Kasumi-1 (cell line): ENCODE measurements at places on chromosomes 12 and 14.

- DNase-seq = no peak
Measured at GRCh38 chr12:6987956-6988553, 17.3 kb downstream of the EMG1 start.

DNA sequence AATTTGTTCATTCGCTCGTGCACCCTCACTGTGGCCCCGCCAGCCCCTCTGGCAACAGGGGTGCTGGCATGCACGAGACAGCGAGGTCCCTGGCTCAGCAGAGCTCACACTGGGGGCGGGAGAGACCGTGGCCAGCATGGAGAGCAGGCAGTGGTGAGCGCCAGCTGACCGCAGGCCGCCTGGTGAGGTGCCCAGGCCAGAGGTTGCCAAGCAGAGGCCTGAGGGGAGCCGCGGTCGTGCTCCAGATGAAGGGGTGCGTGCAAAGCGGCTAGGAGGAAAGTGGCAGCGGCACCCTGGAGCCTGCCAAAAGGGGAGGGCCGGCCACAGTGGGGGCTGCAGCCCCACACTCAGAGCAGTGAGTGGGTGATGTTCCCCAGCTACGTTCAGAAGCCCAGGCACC lies 56.1 kb downstream of the CDC42BPB start:
- no peak for DNase-seq

- DNase-seq = no peak
Measured at GRCh38 chr14:102537981-102538601, 28.5 kb upstream of the ANKRD9 start.

DNA sequence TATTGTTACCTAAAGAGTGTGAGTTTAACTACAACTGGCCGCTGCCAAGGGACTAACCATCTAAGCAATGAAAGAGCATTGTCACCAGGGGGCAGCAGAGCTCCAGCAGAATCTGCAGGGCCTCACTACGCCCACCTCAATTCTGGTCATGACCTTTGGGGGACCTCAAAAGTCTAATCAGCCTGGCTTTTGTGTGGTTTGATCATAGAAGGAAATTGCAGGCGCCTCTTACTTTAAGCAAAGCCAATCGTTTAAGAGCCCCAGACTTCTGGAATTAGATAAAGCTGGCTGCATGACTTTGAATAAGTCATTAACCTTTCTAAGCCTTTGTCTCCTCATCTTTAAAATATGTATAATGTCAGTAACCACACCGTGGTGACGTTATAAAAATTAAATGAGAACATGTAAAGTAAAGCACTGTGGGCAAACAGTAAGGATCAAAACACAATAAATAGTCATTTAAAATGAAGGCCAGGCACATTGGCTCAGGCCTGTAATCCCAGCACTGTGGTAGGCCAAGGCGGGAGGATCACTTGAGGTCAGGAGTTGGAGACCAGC lies 58.6 kb downstream of the TBX3 start:
- peak; percentile 42 for DNase-seq

DNA sequence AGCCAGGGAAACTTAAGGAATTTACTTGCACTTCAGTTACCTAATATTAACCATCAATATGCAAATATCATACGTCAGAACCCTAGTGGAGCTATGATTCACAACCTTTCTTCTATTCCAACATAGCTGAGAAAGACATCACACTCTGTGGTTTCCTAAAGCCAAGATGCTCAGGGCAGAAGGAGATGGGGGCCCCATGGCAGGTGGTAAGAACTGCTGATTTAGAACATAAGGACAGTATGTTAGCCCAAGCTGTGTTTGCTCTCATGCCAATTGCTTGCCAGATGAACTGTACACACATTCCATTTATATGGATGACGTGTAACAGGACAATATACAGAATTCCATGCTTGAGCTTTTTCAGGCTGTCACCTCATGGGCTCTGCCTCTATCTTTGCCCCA lies 34.6 kb downstream of the HECTD4 start:
- DNase-seq = peak; percentile 8

GRCh38 chr12:90106568-90106967 lies 397.9 kb upstream of the ATP2B1 start:
- no peak for DNase-seq

- no peak for DNase-seq
Measured at GRCh38 chr12:95085612-95086011, 12.2 kb upstream of the NR2C1 start.

GRCh38 chr12:62766496-62766895 lies 168.5 kb downstream of the PPM1H start:
- no peak for DNase-seq

DNA sequence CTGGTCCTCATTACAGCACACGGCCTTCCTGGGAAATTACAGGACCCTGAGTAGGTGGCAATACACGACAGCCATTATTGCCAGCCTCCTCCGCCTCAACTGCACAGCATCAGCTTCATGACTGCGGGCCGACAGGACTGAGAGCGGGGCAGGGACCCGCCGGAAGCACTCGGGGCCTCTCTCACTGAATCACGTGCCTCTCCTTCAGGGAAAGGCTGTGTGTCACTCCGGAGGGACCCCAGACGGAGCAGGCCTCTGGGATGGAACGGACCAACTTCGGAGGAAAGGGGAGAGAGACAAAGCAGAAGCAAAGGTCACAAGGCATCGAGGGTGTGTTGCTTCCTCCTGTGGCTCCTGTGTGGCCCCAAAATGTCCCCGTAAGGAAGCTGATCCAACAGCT lies 90.0 kb downstream of the RNF34 start:
- no peak for DNase-seq

GRCh38 chr14:75794615-75795038 lies 133.6 kb downstream of the TTLL5 start:
- DNase-seq = no peak

- DNase-seq = no peak
Measured at GRCh38 chr14:105476831-105477659, 2.4 kb downstream of the CRIP2 start.

DNA sequence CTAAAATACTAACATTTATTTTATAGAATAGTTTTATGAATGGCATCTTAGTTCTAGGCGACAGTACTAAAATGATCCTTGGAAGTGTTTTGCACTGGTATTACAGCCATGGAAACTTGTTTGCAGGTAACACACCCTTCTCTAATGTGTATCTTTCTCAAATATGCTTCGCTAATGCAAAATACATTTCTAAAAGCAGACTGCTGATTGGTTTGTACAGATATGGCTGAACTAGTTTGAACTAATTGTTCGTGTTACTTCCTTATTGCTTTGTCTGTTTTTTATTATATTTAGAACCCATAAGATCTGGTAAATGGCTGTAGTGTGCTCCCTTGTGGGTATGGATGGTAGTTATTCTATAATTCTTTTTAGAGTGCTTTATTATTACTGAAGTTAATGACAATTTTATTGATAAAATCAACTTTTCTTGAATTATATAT lies 53.0 kb downstream of the ATF7IP start:
- peak; percentile 57 for DNase-seq
